ENCODE measurements at places on chromosomes 6 and 20.

GRCh38 chr6:138592749-138593123 is 93.4 kb upstream of the NHSL1 start:
- DNase-seq, result no peak

GRCh38 chr6:24909241-24910216 is 26.2 kb downstream of the RIPOR2 start:
- DNase-seq, result no peak

GRCh38 chr6:46876126-46876525 is 45.6 kb downstream of the ADGRF5 start:
- no peak for DNase-seq

- no peak for DNase-seq
These were observed 313.0 kb upstream of the AGPAT4 start for GRCh38 chr6:161586887-161587286.

GRCh38 chr6:111603040-111603439 is 2.6 kb downstream of the TRAF3IP2 start:
- DNase-seq, result no peak

- DNase-seq, result no peak
These were observed 669.5 kb upstream of the MARCKS start for GRCh38 chr6:113187661-113188060.

- no peak for DNase-seq
These were observed 39.9 kb downstream of the RPRD1B start for GRCh38 chr20:38073307-38074071.

- DNase-seq, result no peak
These were observed 97.3 kb upstream of the UST start for GRCh38 chr6:148649454-148649963.

DNA sequence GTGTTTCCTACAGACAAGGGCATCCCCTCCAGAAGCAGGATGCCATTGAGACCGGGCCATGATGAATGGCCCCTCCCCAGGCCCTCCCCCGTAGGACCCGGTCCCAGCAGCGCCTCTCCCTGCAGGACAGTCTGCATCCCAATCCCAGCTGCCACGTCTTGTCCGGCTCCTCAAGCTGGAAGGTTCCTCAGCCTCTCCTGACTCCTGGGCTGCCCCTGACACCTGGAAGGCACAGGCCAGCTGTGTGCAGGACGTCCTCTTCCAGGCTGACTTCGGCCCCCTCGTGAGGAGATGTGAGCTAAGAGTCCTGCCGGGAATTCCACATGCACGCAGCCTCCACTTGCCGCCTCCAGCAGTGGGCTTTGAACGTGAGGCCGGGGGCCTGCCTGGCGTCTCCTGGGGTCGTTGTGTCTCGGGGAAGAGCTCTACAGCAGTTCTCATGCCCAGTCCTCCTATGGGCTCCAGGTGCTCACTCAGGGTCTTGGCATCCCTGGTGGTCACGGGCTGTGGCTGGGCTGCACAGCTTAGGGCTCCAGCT is 64.4 kb downstream of the TAF4 start:
- no peak for DNase-seq

DNA sequence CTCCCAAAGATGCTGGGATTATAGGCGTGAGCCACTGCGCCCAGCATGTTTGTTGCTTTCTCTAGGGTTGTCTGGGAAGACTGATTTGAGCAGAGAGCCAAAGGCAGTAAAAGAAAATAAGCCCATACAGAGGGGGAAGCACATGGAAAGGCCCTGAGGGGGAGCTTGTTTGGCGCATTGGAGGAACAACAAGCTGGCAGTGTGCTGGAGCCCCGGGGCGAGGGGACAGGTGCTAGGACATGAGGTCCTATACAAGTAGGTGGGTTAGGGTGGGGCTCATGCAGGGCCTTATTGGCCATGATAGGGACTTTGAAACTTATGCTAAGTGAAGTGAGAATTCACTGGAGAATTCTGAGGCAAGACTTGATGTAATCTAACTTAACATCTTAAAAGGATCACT is 35.3 kb downstream of the CD109 start:
- DNase-seq, result no peak

- DNase-seq, result no peak
These were observed 77.2 kb downstream of the OR2B2 start for GRCh38 chr6:27834879-27835549.

DNA sequence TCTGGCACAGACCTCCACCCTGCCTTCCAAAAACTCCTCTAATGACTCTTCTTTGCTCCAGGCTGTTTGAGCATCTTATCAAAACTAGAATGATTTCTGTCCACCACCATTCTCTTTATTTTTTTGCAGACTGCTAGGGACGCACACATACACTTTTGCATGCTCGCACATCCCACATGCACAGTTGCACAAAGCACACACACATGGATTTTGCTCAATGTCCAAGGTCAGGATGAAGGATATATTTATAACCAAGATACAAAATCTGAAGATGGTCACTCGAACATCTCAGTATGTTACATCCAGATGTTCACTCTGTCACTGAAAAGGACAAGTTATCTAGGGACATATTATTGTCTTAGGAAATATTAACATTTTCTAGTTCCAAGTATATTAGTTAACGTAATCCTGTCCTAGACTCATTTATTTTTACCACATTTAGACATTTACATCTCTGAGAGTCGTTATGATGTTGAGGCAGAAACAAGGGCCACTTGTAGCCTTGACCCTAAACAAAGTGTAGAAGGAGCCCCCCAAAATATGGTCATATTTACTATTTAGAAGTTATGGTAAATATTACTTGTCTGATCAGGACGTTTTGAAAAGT is 3.4 kb upstream of the SIM1 start:
- DNase-seq, result no peak

- DNase-seq, result no peak
These were observed 71.4 kb downstream of the VTA1 start for GRCh38 chr6:142218446-142218845.

DNA sequence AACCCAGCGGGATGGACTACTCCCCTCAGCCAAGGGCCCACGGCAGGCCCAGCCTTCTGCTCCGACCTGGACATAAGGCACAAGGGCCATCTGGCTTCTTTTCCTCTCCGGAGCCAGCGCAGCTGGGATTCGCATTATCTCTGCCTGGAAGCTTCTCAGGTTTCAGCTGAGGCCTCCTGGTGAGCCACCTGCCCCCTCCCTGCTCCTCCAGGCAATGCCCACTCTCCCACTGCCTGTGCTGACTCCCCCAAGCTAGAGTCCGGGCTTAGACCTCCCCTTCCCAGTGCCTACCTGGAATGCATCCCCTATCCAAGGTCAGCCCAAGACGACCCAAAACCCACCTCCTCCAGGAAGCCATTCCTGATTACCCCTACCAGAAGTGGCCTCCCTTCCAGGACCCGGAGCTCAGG is 60.7 kb downstream of the EZR start:
- DNase-seq, result no peak

- DNase-seq, result no peak
These were observed 22.5 kb upstream of the QKI start for GRCh38 chr6:163391985-163392384.

GRCh38 chr6:122726649-122727048 is 52.9 kb upstream of the FABP7 start:
- DNase-seq, result no peak

- no peak for DNase-seq
These were observed 145.9 kb downstream of the NRN1 start for GRCh38 chr6:5860849-5861248.

- DNase-seq, result no peak
These were observed 161.4 kb downstream of the DNAH8 start for GRCh38 chr6:38876475-38876874.

All from stimulated activated CD8-positive, alpha-beta memory T cell treated with anti-CD3 and anti-CD28 coated beads, Interleukin-4, amount 100 ng/mL, for 4 hours (primary cell).